ENCODE measurements at places on chromosomes 13 and 19.

- DNase-seq = no peak
These were observed 25.6 kb downstream of the LRCH1 start for GRCh38 chr13:46578590-46578975.

DNA sequence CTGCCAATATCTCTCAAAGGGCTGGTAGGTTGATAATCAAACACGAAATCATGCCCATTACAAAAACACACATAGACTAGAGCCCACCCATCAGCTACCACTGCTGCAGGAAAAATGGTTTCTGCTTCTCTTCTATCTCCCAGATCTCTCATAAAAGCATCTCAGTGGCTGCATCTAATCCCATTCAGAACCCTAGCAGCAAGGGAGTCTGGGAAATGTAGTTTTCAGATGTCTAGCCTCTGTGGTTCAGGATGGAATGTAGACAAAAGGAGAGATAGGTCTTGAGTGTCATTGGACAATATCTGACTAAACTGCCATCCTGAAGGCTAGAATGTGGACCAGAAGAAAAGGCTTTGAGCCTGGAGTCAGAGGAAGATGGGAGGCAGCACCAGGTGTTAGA, 32.1 kb downstream of the RDH8 start:
- DNase-seq = no peak

DNA sequence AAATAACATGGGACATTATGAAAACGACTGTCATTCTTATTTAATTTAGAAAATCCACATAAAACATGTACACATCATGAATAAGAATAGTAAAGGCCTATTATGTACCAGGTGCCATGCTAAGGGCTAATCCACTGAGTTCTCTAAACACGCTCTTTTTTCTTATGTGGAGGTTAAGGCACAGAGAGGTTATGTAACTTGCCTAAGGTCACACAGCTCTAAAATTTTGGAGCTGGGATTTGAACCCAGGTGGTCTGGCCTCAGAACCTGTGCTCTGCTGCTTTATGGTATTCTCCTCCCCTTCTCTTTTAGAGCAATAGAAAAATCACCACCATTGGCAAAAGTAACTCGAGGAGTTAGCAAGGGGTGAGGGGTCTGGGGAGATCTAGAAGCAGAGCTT, 156.9 kb upstream of the ZNF536 start:
- DNase-seq = no peak

DNA sequence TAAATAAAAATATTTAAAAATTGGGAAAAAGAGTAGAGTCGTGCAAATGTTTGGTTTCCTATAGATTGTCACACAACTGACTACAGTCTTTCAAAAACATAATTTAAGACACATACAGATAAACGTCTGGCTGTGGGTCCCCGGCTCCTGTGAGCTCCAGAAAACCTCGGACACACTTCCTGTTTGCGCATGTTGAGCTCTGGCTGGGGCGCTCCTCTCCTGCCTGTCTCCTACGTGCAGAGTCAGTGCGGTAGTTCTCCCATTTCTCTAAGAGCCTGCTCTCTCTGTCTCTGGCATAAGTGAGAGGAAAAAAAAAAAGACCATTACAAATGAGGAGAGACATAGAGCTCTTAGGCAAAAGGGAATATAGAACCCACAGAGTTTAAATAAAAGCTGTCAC, 128.2 kb upstream of the OBI1 start:
- no peak for DNase-seq

DNA sequence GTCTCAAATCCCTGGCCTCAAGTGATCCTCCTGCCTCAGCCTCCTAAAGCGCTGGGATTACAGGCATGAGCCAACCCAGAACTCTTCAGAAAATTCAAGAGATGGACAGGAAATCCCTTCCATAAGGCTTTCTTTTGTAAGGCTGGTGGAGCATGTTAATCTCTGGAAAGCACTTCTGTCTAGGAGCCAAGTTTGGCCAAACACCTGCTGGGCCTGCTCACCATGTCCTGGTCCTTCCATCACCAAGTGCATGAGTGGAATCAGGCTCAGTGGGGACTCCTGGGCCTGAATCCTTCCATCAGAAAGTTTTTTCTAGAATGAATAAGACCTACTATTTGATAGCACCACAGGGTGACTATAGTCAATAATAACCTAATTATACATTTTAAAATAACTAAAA, 148.0 kb downstream of the DCLK1 start:
- no peak for DNase-seq

GRCh38 chr19:46049597-46049996, 8.8 kb upstream of the IGFL4 start:
- DNase-seq = no peak

- no peak for DNase-seq
These were observed 9.7 kb downstream of the DNAJC15 start for GRCh38 chr13:43033038-43033437.

DNA sequence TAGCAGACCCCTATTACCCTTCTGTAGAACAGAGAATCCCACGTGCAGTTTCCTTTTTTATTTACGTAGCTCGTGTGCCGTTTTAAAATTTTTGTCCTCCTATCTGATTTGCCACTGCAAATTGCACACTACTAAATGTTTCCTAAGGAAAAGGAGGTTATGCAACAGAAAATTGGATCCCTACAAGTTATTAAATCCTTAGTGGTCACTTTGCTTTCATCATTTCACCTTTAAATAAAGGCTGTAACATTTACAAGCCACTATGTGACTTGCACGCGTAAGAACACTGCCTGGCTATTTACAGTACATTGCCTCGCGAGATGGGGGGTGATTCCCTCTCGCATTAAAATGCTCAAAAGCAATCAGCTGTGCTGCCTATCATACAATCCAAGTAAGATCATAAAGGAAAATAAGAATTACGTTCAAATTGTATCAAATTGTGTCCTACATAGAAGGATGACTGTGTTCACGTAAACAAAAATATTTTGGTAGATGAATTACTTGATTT, 525.6 kb downstream of the SUCLA2 start:
- no peak for DNase-seq

DNA sequence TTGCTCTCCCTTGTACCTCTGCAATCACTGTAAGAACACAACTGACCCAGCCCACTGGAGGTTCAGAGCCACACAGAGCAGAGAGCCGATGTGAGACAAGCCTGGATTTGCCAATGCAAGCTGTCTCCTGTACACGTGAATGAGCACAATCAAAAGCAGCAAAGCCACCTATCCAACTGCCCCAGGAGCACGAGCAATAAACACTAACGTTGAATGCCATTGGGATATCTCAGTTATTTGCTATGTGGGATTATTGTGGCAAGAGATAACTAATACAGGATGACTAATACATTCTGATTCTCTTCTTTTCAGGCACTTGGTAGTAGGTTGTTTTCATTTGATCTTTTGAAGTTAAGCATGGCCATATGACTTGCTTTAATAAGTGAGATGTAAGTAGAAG, 85.2 kb upstream of the FAM216B start:
- no peak for DNase-seq

DNA sequence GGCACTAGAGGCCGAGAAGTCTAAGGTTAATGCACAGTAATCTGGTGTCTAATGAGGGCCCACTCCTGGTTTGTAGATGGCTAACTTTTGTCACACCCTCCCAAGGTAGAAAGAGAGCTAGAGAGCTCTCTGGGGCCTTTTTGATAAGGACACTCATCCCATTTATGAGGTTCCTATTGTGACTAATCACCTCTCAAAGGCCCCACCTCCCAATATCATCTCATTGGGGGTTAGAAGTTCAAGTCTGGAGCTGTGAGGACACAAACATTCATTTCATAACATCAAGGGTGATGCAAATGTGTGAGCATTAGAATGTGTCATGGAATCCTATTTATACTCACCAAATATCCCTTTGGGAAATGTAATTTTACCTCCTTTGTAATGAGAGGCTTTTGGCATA, 79.2 kb upstream of the SLC10A2 start:
- no peak for DNase-seq

DNA sequence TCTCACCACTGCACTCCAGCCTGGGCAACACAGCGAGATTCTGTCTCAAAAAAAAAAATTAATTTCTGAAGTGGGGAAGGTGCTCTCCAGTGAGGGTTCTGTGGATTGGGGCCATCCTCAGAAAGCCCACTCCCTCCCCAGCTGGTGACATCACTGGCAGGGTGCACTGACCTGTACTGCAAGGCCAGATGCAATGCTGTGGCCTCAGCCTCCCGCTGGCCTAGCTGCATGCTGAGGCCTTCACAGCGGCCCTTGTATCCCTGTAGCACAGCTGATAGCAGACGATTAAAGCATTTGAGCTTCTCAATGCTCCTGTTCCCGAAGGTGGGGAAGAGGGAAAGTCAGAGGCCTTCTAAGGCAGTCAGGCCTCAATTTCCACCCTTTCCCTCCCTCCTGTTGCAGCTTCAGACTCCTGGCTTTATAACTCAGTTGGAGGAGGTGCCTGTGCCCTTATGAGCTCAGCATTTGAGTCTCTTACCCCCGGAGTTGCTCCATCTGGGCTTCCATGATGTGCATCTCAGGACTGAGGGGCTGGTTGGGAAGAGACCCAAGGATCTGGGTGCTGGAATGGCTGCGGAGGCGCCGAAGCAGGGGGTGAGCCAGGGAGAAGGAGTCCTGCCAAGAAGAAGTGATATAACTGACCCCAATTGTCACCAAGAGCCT, 5.3 kb downstream of the USHBP1 start:
- DNase-seq = no peak

- no peak for DNase-seq
These were observed 14.1 kb downstream of the POU4F1 start for GRCh38 chr13:78589206-78589605.

- DNase-seq = no peak
These were observed 23.5 kb upstream of the SLC15A1 start for GRCh38 chr13:98775844-98776598.

DNA sequence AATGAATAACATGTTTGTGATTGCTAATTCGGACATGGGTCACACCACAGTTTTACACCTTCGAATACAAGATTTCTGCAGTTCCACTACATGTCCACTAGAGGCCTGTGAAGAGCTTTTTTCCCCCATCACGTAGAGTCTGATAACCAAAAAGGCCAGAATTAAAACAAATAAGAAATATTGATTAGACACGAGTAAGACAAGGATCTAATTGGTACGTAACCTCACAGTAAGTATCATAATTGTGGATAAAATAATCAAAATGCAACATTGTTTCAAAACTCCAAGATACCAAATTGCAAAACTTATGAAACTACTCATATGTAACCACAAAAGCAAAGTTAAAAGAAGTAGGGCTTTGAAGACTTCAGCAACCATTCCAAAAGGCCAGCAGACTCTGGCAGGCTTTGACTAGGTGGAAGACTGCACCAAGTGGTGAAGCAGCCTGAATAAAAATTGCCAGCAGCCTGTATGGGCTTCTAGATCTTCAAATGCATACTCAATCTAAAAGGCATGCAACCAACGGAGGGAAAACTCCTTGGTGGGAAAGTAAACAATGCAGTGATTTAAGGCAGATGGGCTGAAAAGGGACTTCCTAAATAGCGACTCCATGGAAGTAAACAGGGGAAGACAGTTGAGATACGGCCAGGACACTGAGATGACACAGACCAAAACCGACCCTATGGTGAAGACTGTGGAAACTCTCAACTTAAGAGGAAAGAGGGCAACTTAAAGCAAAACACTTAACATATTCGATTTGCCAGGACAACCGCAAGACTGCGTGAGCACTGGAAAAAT, 56.7 kb downstream of the STARD13 start:
- no peak for DNase-seq

DNA sequence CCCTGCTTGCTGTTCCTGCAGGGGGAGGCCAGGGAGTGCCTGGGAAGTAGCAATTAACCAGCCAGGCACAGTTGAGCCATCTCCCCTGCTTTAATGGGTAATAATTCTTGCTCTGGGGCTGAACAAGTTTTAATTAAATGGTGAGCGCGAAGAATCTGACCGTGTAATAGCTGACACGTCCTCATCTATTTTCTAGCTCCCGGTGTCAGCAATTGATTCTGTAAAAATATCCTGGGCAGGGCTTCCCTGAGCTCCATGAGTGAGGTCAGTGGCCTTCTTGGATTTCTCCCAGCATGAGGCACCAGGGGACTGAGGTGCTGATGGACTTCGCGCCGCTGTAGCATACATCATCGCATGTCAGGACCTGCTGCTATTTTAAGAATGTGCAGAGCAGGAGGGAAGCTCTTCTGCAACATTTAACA, 26.9 kb downstream of the SIPA1L3 start:
- DNase-seq = no peak

DNA sequence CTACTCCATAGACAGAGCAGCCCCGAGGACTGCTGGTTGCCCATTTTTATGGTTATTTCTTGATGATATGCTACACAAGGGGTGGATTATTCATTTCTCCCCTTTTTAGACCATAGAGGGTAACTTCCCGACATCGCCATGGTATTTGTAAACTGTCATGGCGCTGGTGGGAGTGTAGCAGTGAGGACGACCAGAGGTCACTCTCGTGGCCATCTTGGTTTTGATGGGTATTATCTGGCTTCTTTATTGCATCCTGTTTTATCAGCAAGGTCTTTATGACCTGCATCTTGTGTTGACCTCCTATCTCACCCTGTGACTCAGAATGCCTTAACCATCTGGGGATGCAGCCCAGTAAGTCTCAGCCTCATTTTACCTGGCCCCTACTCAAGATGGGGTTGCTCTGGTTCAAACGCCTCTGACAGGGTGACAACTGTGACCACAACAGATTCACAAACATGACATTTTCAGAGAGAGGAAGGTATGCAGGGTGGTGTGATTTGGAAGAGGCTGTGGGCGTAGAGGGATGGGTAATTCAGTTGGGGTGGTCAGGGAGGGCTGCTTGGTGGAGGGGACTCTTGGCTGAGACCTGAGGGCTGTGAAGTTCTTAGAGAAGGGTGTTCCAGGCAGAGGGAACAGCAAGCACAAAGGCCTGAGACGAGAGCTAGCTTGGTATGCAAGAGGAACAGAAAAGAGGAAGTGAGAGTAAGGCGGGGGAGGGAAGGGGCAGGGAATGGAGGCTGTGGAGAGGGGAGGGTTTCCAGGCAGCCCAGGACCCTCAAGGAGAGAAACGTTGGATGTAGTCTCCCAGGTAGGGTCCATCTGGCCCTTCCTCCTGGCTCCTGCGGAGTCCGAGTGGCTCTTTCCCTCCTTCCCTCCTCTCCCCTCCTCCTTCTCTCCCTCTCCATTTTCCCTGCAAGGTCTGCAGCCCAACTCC, 23.5 kb downstream of the FAM187B start:
- DNase-seq = no peak
